ENCODE measurements at places on chromosomes 6 and 20. TPM values are rescaled to one million over a fixed set of nuclear protein-coding genes. Genes with fewer than 3 reads are reported as not detected.

Gene ADGRB3
- total RNA-seq = 0.51 TPM

DNA sequence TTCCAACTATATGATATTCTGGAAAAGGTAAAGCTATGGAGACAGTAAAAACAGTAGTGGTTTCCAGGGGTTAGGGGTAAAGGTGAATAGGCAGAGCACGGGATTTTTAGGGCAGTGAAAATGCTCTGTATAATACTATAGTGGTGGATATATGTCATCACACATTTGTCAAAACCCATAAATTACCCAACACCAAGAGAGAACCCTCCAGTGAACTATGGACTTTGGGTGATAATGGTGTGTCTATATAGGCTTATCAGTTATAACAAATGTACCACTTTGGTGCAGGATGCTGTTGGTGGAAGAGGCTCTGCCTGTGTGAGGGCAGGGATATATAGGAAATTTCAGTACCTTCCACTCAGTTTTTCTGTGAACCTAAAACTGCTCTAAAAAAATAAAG, 149.9 kb downstream of the GPX5 start:
- DNase-seq = no peak

- DNase-seq = no peak
Measured at GRCh38 chr6:37876843-37877242, 57.3 kb downstream of the ZFAND3 start.

DNA sequence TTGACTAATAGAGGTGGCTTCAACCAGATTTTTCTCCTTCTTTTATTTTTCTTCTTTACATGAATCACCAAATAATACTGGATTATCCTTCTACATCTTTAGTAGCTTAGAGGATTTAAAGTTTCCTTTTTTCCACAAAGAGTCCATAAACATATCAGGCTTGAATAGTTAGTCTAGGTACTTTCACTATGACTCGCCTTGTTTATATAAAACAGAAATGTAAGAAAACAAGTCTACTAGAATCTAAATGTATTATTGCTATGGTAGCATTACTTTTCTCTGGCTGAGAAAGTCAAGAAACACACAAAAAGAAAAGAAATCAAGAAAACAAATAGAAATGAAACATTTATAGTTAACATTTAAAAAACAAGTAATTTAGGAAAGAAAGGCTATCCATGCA, 215.2 kb downstream of the PTPRK start:
- no peak for DNase-seq

- DNase-seq = no peak
Measured at GRCh38 chr6:29496961-29497360, 9.2 kb upstream of the MAS1L start.

Gene SAMD3
- not detected for total RNA-seq

Gene ADA
- total RNA-seq = 7.6 TPM

Gene CLPSL1
- total RNA-seq = not detected

Gene BPIFA1
- total RNA-seq = not detected

GRCh38 chr6:106802139-106802538, 172.4 kb downstream of the CD24 start:
- no peak for DNase-seq

Gene TFAP2A
- 0.52 TPM for total RNA-seq

Gene ZFP57
- not detected for total RNA-seq

Gene PRL
- not detected for total RNA-seq

DNA sequence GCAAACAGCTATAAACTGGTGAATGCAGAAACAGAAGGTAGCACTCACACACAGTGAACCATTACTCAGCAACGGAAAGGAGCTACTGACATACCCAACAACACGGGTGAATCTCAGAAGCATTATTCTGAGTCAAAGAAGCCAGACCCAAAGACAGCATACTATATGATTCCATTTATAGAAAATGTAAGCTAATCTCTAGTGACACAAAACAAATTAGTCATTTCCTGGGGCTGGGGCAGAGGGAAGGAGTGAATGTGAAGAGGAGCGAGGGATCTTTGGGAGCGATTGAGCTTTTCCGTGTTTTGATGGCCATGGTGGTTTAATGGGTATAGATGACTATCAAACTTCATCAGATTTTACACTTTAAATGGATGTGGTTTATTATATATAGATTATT, 614.6 kb downstream of the DHX35 start:
- DNase-seq = no peak

Gene PRDM13
- total RNA-seq = not detected

Gene THEMIS
- not detected for total RNA-seq

Gene DLK2
- 2.6 TPM for total RNA-seq

GRCh38 chr6:16105854-16106253, 23.0 kb upstream of the MYLIP start:
- DNase-seq = no peak

Gene AIF1
- 11.4 TPM for total RNA-seq

GRCh38 chr20:45176526-45177267, 2.0 kb downstream of the PI3 start:
- no peak for DNase-seq

Gene AKAP12
- 19.5 TPM for total RNA-seq

Gene DBNDD2
- total RNA-seq = 353 TPM

Gene EBF4
- total RNA-seq = 6.4 TPM

Gene OXT
- total RNA-seq = not detected

DNA sequence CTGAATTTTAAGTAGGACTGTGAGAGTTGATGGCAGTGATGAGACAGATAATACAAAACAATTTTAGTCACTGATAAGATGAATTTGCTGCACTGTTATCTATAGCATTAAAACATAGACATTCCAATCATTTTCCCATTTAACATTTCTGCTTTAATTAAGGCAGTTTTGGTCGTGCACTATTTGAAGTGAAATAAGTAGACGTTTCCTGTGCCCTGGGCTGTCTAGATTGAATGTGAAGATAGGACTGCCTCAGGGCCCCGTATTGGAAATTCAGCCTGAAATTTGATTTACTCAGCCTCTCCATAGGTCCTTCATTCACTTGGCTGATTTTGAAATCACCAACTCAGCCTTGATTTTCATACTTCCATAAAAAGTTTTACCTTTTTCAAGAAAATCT, 48.3 kb downstream of the ARID1B start:
- no peak for DNase-seq

DNA sequence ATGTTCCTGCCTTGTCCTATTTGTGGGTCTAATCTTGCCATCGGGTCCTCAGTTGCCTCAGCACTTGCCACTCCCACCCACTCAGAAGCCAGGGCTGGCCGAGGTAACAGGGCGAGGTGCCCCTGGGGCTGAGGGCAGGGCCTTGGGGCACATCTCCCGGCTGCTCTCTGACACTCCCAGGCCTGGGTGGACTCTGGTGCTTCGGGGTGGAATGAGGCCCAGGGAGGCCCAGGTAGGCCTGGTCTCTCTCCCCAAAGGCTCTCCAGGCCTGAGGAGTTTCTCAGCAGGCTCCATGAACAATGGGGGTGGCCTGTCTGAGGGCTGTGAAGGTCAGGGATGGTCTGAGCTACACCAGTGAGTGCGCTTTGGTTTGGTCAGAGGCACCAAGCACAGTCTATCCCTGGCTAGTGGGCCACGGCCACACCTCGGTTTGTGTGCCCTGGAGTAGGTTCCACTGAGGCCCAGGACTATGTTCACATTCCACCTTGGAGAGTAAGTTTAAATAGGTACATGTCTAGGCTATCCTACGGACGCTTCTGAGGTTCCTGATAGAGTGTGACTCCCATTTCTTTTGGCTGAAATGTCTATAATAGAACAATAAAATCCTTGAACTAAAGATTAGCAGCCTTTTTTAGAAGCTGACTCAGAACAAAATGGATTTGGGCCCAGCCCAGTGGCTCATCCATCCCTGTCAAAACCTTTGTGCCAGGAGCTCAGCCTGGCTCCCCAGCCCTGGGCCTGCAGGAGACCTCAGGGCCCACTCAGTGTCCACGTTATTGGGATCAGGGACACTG, 78.8 kb downstream of the SLC24A3 start:
- DNase-seq = no peak

- no peak for DNase-seq
Measured at GRCh38 chr6:89582669-89583325, 55.8 kb downstream of the LYRM2 start.

Gene SLC22A16
- total RNA-seq = not detected

DNA sequence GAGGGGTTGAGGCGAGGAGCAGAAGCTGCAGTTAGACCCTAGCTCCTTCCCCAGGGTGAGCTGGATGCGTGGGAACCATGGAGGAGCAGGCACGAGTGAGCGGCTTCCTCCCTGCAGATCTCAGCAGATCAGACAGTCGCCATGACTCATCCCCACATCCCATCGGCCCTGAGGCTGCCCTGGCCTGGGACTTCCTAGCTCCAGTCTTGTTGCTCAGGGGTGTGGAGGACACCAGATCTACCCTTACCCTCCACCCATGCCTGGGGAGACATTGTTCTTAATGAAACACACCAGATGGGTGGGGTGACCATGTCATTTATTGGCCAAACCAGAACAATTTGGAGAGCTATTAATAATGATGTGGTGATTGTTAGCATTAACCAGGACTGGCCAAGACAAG, 36.3 kb upstream of the TGM2 start:
- DNase-seq = peak; percentile 63

Gene KCNQ5
- not detected for total RNA-seq

GRCh38 chr6:6981681-6982322, 126.0 kb upstream of the RREB1 start:
- no peak for DNase-seq

- no peak for DNase-seq
Measured at GRCh38 chr20:48809673-48810072, 18.1 kb downstream of the PREX1 start.

DNA sequence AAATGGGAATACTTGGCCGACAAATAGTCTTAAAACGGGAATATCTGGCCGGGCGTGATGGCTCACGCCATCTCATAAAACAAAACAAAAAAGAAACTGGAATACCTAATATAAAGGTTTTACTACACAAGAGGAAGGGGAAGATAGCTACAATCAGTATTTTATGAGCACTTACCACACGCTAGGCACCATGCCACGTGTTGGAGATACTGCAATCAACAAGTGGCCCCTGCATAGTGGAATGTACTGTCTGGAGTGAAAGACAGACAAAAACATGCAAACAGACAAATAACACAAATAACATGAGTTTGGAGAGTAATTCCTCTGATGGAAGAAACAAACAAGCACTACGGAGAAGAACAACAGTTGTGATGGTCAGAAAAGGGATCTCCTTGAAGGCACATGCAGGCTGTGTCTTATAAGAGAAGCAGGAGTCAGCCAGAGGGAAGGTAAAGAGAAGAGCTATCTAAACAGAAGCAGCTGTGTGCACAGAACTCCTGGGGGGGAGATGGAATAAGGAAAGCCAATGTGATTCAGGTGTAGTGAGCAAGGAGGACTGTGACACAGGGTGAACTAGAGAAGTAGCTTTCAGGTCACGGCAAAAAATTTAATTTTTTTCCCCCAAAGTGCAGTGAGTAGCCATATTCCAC, 39.1 kb upstream of the AKIRIN2 start:
- no peak for DNase-seq

DNA sequence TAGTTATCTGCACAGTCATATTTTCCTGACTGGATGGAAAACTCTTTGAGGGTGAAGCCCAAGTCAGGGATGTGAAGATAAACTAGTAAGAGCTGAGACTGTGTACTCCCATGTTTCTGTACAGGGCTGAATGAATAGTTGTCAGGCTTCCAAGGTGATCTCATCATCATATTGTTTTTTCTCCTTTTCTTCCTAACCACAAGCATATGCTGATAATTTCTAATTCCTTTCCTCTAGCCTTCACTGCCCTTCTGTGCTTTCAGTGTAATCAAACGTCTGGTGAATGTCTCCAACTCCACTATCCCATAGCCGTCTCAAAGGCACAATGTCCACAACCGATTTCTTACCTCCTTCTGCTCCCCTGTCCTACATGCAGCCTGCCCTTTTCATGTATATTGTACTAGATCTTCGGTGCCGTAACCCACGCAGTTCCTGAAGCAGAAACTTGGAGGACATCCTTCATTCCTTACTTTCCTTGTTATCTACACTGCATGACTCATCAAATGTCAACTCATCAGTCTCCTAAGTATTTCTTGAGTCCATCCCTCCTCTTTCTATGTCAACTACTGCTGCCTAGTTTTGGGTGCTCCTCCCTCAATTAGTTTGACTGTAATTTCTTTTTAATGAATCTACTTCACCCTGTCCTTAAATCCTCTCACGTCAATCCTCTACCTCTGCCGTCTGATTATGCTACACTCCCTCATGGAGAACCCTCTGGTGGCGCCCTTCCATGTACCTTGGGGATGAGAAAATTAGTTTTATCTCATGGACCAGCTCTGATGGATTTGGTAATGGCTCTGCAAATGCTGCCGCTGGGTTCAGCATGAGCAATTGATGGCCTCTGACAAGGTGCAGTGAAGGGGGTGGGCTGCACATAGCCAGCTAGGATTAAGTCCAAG, 21.9 kb downstream of the NCOA7 start:
- DNase-seq = no peak

- no peak for DNase-seq
Measured at GRCh38 chr6:1496836-1497760, 107.7 kb downstream of the FOXF2 start.

DNA sequence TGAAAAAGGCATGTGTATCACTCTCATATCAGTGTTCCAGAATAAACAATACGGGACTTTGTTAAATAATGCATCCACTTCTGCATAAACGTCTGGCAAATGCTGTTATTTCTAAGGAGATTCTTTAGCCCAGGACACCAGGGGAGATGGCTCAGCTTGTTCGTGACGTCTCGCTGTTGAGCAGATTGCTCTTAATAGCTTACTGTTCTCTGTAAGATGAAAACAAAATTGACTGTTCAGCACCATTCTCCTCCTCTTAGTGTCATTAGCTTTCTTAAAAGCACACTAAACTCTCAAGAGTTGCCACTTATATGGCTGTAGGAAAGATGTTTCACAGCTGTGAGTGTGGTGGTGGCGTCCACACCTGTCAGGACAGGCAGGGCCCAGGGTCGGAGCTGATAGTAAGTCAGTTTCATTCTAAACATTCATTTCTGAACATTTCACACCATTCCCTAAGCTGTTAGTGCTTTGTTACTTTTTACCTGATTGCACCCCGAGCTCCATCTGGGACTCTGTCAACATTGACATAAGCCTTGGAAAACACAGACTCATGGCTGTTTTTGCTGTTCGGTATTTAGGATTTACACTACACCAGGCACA, 132.1 kb downstream of the ZDHHC14 start:
- DNase-seq = no peak

GRCh38 chr6:87244380-87244779, 78.0 kb upstream of the SMIM8 start:
- DNase-seq = no peak

Gene IL17A
- total RNA-seq = not detected

Gene SAMD5
- 1.5 TPM for total RNA-seq

DNA sequence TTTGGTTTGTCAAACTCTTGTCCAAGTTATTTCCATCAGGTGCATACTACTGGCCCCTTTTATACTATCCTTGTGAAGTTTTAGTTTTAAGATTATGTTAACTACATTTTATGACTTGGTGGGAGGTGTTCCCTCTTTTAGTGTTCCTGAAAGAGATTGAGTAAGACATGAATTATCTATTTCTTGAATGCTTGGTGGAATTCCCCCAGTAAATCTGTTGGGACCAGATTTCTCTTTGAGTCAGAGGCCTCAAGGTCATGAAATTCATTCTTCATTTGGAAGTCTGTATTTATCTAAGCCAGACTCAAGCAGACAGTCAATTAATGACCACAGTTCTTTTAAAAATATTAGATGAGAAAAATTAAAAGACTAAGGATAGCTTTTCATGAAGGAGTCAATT, 81.3 kb downstream of the MOXD1 start:
- no peak for DNase-seq

Gene MDFI
- total RNA-seq = 0.35 TPM

Gene RAET1E
- 0.75 TPM for total RNA-seq

GRCh38 chr6:56992703-56993102, 37.8 kb downstream of the BEND6 start:
- no peak for DNase-seq

GRCh38 chr6:113551168-113551567, 306.0 kb upstream of the MARCKS start:
- no peak for DNase-seq

GRCh38 chr6:136426627-136427377, 123.4 kb downstream of the MAP7 start:
- DNase-seq = no peak

Data from heart left ventricle (tissue), 16 donors.